ENCODE measurements at places on chromosomes 11 and 22.

DNA sequence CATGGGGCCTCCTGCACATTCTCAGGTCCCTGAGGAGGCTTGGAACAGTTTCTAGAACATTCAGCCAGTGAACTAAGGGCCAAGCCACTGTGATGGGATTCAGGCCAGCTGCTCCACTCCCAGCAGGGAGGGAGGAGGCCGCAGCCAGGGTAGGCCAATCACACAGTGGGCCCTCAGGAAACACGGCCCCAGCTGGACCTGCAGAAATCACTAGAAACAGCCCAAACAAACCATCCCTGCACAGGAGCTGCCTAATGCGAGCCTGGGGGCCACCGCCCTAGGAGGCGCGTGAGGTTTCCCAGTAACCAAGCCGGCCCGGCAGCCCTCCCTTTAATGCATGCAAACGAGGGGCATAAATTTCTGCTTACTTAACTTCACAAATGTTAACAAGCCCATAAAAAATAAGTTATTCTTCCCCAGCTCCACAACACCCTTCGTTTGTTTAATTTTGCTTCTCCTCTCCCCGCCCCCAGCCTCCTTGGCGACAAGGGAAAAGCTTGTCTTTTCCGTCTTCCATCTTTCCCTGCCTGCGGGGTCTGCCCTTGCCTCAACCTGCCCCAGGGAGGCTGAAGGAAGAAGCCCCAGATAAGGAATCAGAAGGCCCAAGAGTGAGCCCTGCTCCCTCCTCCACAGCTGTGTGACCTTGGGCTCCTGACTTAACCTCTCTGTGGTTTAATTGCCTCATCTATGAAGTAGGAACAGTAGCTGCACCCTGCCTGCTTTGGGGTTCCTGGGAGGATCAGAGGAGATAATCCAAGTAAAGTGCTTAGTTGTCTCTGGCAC lies 25.7 kb downstream of the ELFN2 start:
- DNase-seq, result no peak

DNA sequence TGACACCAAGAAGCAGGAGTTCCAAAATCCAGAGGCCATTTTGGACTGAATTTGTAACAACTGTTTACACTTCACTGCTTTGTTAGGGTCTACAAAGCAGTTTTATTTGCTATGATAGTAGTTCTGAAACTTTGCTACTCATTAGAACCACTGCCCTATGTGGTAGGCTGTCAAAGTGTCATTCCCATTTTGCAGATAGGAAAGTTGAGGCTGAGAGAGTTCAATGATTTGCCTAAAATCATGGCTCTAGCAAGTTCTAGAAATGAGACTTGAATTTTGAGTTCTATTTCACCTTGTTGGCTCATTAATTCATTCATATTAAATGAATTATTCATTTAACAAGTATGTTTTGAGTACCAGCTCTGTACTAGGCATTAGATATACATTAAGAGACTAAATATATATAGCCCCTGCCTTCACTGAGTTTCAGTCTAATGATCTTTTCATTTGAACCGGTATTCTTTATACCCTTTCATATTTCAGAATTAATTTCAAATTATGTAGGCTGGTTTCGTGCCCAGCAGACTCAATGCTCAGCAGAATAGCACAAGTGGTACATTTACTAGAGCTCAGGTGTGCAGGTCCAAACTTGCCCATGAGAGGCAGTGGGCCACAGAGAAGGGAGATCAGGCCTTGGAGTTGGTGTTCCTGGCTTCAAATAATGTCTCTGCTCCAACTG lies 93.5 kb downstream of the ME3 start:
- DNase-seq, result no peak

GRCh38 chr11:64971421-64972233 lies at the start of gene MAJIN:
MAJIN (minus strand) TSS chr11:64972108; CDS start chr11:64959405, 12,703 bp downstream.
- peak; percentile 64 for DNase-seq

- no peak for DNase-seq
Observed at GRCh38 chr11:108589136-108589535, 4.4 kb downstream of the EXPH5 start.

DNA sequence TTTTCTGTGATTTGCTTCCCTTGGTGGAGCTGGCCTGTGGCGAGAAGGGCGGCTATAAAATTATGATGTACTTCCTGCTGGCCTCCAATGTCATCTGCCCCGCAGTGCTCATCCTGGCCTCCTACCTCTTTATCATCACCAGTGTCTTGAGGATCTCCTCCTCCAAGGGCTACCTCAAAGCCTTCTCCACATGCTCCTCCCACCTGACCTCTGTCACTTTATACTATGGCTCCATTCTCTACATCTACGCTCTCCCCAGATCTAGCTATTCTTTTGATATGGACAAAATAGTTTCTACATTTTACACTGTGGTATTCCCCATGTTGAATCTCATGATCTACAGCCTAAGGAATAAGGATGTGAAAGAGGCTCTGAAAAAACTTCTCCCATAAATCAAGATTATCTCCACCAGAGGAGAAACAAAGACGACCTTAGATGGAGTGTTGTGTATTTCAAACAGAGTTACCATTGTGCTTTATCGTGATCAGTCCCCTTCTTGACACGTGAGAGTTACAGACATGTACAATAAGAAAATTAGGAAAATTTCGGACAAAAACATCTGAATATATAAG lies 2.1 kb downstream of the OR9G1 start:
- DNase-seq, result no peak

GRCh38 chr11:112784323-112785073 lies 176.7 kb upstream of the NCAM1 start:
- no peak for DNase-seq

- DNase-seq, result peak; percentile 83
Observed at GRCh38 chr22:29040385-29041275, 21.0 kb downstream of the C22orf31 start.

DNA sequence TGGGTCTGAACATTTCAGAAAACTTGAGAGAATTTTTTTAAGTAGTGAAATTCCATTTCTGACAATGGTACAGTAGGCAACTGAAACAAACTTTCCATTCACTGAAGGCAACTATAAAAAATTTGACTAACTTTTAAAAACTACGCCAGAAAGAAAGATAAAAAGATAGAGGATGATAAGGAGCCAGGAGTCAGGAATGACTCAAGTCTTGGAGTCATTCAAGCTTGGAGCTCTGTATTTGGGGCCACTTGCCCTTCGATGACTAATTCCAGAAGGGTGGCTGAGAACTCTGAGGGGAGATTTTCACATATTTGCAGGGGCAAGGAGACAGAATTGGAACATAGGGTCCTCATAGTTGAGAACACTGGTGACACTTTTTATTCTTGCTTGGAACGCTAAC lies 1083.2 kb upstream of the CNTN5 start:
- DNase-seq, result no peak

DNA sequence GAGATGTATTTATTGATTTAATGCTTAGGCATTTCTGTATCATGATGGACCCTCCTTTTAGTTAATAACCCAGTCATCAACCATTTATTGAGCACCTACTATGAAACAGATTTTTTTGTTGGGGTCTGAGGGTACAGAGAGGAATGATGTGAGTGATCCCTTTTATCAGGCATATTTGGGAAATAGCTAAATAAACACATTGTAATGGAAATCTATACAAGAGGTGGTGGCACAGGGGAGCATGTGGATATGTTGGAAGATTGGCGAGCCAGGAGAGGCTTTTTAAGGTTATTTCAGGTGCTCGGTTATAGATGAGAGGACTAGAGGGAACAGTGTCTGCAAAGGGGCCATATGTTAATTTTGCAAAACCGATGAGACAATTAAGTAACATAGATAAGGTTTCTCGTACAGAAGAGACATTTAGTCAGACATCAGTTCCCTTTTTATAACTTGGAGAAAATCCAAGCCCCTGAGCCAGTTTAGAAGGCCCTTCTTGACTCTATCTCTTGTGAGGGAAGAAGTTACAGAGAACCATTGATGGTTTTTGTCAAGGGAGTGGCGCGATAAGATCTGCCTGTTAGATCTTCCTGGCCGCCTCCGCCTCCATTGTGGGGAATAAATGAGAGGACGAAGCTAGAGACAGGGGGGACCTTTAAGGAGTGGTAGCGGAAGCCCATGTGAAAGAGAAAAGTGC lies 2.0 kb downstream of the ATXN10 start:
- peak; percentile 33 for DNase-seq

DNA sequence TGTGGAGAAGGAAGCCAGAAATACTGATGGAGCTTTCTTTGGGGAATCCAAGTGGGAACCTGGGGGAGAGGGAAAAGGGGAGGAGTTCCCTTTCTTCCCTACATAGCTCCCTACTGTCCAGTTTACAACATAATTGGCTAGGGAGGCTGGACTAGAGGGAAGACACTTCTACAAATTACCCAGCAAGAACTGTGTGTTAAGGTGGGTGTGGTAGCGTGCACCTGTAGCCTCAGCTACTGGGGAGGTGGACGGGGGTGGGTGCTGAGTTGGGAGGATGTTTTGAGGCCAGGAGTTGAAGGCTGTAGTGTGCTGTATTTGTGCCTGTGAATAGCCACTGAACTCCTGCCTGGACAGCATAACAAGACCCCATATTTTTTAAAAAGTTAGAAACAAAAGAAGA lies 74.0 kb downstream of the NAV2 start:
- no peak for DNase-seq

DNA sequence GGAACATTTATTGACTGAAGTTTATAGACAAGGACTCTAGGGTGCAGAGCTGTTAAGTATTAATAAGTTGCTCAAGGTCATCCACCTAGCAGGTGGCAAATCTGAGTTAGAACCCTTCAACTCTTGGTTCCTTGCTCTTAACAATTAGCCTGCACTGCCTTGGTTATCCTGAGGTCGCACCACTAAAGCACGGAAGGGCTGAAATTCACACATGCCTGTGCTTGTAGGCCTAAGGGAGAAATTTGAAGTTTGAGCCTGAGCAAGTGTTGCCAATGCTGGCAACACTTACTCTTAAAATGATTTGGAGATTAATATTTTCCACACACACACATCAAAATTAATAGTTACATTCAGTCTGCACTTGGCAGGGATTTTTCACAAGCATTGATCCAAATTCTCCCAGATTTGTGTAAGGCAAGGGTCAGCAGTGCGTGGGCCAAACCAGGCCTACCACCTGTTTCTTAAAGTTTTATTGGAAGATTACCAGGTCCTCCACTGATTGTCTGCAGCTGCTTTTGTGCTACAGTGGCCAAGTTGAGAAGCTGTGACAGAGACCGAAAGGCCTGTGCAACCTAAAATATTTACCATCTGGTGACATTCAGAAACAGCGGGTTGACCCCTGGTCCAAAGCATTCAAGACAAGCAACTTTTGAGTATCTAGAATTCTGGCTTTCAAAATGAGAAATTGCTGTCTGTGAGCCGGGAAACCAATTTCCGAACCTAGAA lies 16.3 kb downstream of the APOL5 start:
- DNase-seq, result no peak

- DNase-seq, result no peak
Observed at GRCh38 chr22:26780521-26780920, 123.1 kb downstream of the MIAT start.

- no peak for DNase-seq
Observed at GRCh38 chr11:104043142-104043541, 6.7 kb downstream of the DDI1 start.

- DNase-seq, result no peak
Observed at GRCh38 chr11:113514856-113515255, 39.7 kb upstream of the DRD2 start.

GRCh38 chr11:71324788-71325417 lies 72.5 kb upstream of the SHANK2 start:
- no peak for DNase-seq

GRCh38 chr11:20658135-20658534 lies 11.3 kb upstream of the NELL1 start:
- DNase-seq, result no peak

GRCh38 chr11:69430566-69430965 lies 50.9 kb upstream of the LINC01488 start:
- no peak for DNase-seq

DNA sequence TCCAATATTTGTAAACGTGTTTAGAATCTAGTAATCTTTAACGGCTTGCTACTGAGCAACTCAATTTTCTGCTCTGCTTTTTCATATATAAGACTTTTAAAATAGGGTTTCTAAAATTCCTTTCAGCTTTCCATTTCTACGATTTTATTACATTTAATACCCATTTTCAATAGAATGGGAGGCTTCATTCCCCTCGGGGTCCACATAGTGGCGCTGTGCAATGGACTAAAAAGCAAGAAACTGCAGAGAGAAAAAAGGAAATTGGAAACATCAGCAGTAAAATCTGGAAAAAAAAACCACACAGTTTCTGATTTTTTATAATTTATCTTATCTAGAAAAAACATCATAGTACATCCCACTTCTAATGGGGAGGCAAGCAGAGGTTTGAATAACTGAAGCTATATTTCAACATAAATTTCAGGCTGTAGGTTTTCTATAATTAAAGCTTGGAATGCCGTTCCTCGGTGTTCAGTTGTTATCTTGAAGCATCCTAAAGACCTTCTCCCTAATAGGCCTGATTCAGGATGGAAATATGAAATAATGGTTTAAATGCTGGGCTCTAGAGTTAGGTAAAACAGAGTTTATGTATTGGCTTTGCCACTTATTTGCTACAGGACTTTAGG lies 18.7 kb upstream of the JHY start:
- peak; percentile 55 for DNase-seq

- no peak for DNase-seq
Observed at GRCh38 chr11:14245444-14245843, 113.5 kb downstream of the RRAS2 start.

DNA sequence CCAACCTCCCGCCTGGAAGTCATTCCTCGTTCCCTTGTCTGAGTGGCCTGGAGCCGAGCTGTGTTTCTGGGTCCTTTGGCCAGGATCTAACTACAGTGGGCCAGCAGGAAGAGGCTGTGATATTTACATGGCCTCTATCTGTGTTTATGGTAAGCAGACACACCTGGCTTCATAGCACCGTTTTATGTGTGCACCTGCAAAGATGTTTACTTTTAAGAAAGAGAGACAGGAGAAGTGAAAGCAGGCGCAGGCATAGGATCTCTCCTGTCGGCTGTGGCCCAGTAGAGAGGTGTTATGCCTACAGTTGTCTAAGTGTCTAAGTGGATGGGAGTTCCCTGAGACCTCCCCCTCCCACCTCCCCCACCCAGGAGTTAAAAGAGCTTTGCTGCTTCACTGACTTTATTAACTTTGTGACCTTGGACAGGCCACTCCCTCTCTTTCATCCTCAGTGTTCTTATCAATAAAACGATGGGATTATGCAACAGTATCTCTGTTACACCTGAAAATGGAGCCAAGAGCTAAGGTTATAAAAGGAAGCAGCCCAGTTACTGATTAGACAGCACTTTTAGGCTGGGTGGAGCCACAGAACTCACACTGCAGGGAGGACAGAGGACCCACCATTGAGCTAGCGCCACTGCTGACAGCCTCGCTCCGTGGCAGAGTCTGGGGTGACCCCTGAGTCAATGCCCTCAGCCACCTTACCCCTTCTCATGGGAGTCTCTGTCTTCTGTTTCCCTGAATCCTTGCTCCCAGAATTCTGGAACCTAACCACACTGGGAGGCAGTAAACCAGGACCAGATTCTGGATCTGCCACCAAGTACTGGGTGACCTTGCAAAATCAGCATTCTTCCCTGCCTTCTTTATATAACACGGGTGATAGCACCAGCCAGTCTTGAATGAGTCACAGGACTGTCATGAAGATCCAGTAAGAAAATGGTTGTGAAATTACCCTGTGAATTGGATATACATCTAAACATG lies 22.0 kb downstream of the ST14 start:
- peak; percentile 65 for DNase-seq

GRCh38 chr11:75236062-75236461 lies 4.5 kb upstream of the TPBGL start:
- DNase-seq, result no peak

- peak; percentile 82 for DNase-seq
Observed at GRCh38 chr22:44735518-44736428, 16.6 kb upstream of the ARHGAP8 start.

Measured in inflammatory macrophage treated with lipopolysaccharide for 1 hour (primary cell).